Stimulated activated CD8-positive, alpha-beta memory T cell treated with anti-CD3 and anti-CD28 coated beads, Interleukin-15, amount 100 ng/mL, for 24 hours (primary cell): ENCODE measurements at places on chromosomes 6 and 20.

GRCh38 chr6:159194421-159194820, 25.2 kb downstream of the FNDC1 start:
- DNase-seq, result no peak

GRCh38 chr6:72643214-72643613, 21.4 kb downstream of the KCNQ5 start:
- DNase-seq, result no peak

DNA sequence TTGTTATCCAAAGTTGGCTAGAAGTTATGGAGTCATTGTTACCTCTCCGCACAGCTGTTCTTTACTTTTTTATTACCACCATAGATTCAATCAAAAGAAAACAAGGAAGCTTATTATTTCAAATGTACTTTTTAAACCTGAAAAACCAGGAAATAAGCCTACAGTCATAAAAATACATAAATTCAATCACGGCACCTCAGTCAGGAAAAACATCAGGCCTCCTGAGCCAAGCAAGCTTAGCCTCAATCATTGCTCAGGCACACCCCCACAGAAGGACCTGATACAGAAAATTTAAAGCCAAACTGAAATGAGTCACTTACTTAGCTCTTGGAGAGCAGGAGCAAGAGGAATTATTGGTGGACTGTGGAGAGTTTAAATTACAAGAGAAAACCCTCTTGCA, 44.3 kb downstream of the MARCKS start:
- DNase-seq, result no peak

- no peak for DNase-seq
Observed at GRCh38 chr6:100880149-100880852, 828 bp downstream of the ASCC3 start.

DNA sequence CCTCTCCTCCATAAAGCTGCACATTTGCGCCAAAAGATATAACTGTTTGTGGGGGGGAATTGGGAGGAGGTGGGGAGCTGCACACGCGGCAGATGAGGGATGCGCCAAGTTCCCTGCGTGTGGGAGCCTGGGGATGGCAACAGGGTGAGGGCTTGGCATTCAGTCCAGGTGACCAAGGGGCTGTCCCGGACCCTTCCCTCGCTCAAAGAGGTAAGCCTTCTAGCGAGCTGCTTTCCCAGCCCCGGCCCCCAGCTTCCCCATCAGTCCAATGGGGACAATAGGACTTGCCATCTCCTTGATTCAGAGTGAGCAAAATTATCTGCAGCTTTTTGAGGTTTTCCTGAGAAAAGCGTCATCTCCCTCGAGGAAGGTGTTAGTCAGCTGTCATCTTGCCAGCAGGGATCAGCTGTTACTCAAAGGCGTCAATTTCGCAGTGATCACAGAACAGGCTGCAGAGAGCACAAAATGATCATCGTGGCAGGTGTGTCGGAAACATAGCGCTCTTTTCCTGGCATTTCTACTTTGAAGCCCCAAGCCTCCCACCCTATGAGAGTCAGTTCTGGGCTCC, 21.3 kb downstream of the ZNF831 start:
- no peak for DNase-seq

DNA sequence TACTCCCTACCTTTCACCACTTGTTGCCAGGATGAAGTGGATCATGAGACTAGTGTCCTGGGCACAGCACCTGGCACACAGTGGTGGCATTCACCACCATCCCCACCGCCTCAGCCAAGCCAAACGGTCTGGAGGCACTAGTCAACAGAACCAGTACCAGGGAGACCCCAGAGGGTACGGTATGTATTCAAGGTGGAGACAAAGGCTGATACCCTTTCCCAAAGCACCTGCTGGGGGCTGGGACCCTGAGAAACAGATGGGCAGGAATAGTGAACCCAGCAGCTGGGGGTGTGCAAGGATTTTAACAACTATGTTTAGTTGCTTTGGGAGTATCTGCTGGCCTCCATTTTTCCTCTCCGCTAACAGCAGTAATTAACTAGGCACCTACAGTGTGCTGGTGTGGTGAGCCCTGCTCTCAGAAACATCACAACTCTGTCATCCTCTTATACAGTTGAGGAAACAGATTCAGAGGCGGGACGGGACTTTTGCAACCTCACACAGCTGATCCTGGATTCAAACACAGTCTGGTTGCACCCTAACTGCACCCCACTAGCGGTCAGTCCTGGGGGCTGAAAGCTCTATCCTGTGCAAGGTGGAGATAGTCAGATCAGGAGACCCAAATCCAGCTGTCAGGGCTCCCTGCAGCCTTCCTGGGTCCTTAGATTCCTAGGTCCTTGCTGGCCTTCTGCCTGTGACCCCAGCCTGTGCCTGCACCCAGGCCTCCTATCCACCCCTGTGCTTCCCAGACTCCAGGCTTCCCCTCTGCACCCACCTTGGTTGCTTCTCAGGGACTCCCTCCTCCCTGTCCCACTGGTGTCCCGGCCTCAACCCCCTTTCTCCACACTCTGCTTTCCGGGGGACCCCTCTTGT, 1.2 kb downstream of the SNTA1 start:
- DNase-seq, result no peak

DNA sequence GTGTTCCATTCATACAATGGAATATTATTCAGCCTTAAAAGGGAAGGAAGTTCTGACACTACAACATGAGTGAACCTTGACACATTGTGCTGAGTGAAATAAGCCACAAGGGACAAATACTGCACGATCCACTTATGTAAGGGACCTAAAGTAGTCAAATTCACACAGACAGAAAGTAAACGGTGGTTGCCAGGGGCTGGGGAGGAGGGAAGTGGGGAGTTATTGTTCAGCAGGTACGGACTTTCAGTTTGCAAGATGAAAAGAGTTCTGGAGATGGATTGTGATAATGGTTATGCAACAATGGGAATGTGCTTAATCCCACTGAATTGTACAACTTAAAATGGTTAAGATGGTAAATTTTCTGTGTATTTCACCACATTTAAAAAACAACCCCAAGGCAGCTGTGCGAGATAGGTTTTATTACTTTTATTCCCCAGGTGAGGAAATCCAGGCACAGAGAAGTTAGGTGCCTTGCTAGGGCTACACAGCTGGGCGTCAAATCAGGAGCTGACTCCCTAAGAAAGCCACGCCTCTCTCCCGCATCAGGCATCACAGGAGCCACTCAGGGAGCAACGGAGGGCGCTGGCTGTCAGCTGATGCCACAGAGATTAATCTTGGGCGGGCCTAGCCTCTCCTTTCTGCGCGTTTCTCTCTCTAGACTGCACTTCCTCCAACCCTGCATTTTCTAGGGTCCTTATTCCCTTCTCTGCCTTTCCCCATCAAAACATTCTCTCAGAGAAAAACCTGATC, 9.3 kb upstream of the TRAF3IP2 start:
- no peak for DNase-seq

DNA sequence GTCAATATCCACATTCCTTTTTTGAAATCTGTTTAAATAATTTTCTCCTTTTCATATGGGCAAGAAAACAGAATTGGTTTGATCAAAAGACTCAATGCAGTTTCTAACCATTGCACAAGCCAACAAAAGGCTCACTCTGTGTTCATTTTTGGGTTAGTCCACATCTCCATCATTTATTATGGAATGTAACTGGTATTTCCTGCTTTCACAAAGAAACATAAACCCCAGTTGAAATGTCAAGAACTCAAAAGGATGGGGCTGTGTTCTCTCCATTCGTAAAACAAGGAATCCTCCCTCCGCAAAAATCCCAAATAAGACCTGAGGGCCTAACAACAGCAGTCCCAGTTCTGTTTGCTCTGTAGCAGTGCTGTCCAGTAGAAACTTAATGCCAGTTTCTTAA, 420.9 kb downstream of the GJA1 start:
- DNase-seq, result no peak

- no peak for DNase-seq
Observed at GRCh38 chr6:110387986-110388385, 27.4 kb downstream of the DDO start.

GRCh38 chr6:69917834-69918233, 51.5 kb downstream of the COL19A1 start:
- no peak for DNase-seq

GRCh38 chr20:4916971-4917881, 84.1 kb downstream of the SLC23A2 start:
- no peak for DNase-seq
